ENCODE measurements at places on chromosomes 6 and 20.

- no peak for DNase-seq
Measured at GRCh38 chr20:40422656-40423055, 266.4 kb downstream of the MAFB start.

DNA sequence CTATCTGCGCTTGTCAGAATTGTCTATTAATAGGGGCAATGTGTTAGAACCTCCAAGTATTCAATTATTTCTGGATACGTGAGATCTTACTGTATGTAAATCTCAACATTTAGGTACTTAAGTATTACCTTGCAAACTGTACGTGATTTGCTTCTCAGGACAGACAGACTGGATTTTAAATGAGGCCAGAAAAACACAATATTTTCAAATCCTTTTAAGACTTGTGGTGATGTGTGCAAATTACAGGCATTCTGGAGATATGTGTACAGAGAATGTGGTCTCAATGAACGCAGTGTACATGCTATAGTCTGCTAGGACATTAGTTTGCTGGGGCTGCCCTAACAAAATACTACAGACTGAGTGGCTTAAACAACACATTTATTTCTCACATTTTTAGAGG, 16.9 kb downstream of the CCR6 start:
- no peak for DNase-seq

DNA sequence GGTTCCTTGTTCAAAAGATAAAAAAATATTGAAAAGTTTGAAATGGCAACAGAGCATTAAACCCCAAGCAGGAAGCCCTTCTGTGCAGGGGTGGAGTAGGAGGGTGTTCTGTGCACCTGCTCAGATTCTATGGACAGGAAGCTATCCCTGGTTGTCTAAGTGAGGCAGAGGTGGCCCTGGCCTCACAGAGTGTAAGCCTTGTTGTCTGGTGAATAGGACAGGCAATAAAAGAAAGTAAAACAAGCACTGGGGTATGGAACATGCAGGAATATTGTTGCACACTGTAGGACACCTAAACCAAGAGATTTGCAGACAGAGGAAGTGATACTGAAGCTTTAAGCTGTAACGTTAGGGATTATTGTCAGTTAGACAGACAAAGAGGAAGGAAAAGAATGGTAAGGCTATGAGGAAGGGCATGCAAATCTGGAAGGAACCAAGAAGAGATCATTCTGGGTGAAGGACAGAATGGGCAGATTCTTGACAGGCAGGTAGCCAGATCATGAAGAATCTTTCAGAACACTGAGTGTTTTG, 66.8 kb downstream of the TBC1D7 start:
- DNase-seq: no peak

GRCh38 chr6:155120034-155120433, 124.9 kb downstream of the TIAM2 start:
- DNase-seq: no peak

- DNase-seq: peak; percentile 23
Measured at GRCh38 chr6:14396826-14397517, 279.4 kb downstream of the CD83 start.

DNA sequence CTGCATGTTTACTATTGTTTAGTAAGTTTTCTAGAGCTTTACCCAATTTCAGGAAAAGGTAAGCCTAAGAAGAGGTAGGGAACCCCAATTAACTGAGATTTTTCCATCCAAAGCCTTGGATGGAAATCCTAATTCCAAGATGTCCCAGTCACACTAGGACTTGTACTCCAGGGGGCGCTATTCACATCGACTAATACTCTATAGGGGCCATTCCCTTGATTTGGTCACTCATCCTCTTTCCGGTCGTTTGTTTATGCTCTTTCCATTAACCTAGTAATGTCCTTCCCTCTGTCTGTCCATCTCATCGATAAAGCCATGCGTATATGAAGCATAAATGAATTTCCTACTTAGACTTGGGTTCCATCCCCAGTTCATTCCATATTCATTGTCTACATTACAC, 80.8 kb upstream of the FUCA2 start:
- no peak for DNase-seq

DNA sequence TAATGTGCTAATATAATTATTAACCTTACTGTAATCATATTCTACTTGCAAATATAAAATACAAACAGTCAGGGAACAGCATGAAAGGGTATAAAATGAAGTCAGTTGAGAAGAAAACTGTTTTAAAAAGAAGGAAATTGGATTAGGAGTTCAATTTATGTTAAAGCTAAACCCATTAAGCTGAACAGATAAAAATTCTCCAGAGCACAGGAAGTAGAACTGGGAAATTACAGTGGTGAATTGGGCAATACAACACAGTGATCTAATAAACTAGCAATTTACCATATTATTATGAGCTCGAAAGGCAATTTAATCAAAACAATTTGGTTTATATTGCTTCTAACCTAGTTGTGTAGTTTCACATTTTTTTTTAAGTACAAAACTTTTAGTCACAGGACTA, 407.4 kb upstream of the RGS17 start:
- DNase-seq: no peak

DNA sequence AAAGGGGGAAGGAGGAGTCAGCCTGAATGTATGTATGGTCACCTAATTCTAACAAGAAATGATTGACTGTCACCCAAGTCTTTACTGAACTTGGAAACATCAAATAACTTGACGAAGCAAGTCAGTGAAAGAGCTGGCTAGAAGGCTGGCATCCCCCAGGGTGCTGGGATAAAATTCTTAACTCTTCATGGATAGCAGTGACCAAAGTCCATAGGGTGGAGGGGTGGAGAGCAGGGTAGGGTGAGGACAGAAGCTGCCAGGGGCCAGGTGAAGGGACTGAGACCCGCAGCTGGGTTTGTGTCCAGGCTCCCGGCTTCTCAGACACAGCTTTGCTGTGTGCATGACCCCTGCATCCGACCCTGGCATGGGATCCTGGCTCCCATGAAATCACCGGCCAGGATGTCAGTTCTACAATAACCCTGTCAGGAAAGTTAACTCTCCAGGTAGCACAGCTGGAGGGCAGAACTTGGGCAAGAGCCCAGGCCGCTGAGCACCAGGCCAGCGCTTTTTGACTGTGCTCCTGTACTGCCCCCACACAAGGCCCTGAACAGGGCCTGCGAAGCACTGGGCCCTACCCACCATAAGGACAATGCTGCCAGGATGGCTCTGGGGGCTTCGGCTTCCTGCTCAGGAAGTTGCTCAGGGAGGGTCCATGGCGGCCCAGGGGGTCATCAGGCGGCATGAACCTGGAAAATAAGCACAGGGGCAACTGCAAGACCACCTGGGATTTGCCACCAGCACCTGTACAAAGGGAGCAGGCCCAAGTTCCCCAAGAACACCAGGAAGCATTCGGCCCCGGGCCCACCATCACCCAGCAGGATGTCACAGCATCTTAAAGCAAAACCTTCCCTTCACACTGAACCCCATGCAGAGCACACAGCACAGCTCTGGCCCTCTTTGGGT, 32.5 kb downstream of the ZC3H12D start:
- no peak for DNase-seq

DNA sequence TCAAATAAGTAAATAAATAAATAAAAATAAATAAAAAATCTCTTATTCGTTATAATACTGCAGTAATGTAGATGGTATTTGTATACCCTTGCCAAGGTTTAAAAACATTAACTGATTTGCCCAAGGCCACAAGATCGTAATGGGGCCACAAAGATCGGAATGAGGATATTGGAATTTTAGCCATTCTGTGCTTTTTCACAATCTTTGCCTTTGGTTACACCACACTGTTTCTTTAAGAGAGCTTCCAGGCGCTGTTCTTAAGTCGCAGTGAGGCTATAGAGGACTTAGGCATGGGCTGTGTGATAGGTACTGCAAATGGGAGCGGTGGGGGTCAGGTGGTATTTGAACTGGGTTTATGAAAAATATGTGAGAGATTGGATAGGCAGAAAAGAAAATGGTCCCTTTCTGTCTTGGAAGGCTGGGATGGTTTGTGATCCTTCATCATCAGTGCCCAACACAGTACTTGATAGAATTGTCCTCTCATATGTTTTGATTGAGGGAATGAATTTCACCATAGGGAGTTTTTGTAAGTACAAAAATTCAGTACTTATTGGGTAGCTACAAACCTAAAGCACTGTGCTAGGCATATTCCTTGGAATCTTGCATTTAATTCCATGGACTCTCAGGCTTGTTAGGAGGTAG, 1.4 kb downstream of the NUS1 start:
- no peak for DNase-seq

DNA sequence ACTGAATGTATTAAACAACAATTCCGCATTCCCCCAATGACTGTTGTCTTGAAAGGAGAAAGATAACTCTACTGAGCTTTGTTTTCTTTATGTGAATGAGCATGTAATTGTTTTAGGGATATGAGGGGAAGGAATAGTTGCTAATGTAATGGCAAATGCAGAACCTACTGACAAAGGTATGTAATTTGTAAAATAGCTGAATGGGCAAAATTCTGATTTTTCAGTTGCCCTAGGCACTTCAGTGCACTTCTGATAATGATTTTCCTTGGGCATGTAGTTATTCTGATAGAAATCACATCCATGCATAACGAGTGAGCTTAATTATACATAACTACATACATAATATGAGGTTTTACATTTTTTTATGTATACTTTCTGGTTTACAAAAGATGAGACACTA, 53.4 kb upstream of the FOXO3 start:
- no peak for DNase-seq

DNA sequence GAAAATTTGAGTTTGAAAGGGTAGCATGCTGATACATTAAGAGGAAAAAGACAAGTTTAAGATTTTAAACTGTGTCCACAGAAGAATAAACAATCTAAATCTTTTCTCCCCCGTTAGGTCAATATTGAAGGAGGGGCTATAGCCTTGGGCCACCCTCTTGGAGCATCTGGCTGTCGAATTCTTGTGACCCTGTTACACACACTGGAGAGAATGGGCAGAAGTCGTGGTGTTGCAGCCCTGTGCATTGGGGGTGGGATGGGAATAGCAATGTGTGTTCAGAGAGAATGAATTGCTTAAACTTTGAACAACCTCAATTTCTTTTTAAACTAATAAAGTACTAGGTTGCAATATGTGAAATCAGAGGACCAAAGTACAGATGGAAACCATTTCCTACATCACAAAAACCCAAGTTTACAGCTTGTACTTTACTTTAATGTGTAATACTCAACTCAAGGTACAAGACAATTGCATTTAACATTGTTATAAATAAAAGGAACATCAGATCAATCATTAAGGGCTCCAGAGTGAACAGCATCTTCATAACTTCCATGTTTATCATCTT, 10.8 kb downstream of the TCP1 start:
- DNase-seq: no peak

- DNase-seq: no peak
Measured at GRCh38 chr6:48135323-48136084, 24.5 kb upstream of the PTCHD4 start.

GRCh38 chr20:1888796-1889463, 6.3 kb upstream of the SIRPA start:
- no peak for DNase-seq

DNA sequence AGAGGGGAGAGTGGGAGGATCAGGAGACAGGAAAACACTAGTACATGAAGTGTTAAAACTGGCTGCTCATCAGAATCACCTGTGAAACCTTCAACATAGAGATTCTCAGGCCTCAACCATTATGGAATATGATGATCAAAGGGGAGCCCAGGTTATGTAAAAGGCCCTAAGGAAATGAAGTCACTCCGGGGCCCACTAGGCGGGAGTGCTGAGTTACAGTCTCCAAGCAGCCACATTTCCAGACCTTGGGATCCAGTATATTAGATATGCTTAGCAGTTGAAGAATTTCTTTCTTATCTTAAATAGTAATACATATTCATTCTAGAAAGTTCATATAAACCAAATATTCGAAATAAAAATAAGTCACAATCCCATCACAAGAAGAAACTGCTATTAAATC, 476.3 kb downstream of the PRKN start:
- no peak for DNase-seq

- DNase-seq: no peak
Measured at GRCh38 chr20:63934271-63935068, 21.7 kb downstream of the UCKL1 start.

- DNase-seq: no peak
Measured at GRCh38 chr20:35657271-35657670, 7.4 kb downstream of the CPNE1 start.

DNA sequence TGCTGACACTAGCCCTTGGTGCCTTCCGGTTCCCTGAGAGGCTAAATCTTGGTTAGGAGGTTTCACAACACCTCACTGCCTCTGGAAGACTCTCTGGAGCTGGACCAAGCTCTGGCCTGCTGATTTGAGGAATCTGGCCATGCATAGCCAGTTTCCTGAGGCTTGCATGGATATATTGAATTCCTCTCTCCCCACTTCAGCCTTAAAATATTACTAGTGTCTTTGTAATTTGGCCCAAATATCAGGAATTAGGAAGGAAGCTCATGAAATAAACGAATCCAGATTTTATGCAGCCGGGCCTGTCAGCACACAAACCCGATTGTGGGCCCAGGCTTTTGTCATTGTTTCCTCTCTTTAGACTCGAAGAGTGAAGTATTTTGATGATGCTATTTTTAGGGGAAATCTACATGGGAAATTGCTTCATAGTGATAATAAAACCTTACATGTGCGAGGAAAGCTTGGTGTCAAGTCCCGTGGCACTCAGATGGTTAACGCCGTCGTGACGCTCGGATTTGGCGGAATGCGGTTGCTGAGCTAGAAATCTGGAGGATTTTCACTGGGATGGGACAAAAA, 144.4 kb downstream of the PHACTR3 start:
- no peak for DNase-seq
